ENCODE measurements at places on chromosomes 2 and 18.

GRCh38 chr2:182606728-182607681 is 109.1 kb upstream of the DNAJC10 start:
- no peak for DNase-seq

DNA sequence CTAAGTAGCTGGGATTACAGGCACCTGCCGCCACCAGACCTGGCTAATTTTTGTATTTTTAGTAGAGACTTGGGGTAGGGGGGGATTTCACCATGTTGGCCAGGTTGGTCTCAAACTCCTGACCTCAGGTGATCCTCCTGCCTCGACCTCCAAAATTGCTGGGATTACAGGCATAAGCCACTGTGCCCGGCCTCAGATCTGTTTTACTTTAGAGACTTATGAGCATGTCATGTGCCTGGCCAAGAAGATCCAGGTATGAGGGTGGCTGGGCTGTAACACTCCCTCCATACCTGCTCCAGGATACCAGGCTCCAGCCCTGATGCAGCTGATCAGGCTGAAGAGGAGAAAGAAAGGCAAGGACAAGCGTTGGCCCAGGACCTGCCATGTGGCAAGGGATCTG is 125.0 kb downstream of the LPIN1 start:
- no peak for DNase-seq

DNA sequence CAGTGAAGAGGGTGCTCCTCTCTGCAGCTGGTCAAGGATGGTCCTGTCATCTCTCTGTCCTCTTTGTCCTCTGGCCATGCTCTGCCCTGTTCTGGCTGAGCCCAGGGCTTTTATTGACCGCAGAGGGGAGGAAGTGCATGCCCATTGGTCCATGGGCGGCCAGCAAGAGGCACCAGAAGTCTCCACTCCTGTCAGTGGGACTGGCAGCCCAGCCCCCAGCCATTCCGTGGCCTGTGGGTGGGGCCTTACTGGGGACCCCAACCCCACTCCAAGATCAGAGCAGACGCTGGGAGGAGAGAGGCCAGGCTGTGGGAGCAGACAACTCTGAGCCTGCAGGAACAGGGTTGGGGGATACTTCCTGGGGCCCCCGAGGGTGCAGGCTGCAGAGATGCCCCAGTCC is 156.9 kb downstream of the CTNNA2 start:
- no peak for DNase-seq

- DNase-seq, result no peak
Observed at GRCh38 chr18:79245517-79246001, 150.2 kb upstream of the NFATC1 start.

- no peak for DNase-seq
Observed at GRCh38 chr2:44549856-44550255, 188.1 kb downstream of the CAMKMT start.

GRCh38 chr2:136135921-136136906 is 18.3 kb upstream of the CXCR4 start:
- peak; percentile 61 for DNase-seq

DNA sequence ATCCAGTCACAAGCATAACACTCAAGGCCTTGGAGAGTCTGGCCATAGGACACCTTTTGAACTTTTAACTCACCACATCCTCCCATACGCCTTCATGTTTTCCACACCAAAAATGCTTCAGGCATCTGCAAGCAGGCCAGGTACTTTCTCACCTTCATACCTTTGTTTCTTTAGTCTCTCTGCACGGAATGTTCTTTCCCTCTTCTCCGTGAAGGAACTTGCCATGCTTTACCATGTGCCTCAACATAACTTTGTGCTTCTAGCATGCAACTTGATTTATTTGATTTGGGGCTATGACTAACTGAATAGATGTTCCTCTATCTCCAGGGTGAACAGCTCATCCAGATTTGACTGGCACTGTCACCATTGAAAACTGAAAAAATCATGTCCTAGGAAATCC is 141.7 kb upstream of the ACVR2A start:
- DNase-seq, result no peak

- DNase-seq, result no peak
Observed at GRCh38 chr2:212549463-212549862, 10.9 kb upstream of the ERBB4 start.

DNA sequence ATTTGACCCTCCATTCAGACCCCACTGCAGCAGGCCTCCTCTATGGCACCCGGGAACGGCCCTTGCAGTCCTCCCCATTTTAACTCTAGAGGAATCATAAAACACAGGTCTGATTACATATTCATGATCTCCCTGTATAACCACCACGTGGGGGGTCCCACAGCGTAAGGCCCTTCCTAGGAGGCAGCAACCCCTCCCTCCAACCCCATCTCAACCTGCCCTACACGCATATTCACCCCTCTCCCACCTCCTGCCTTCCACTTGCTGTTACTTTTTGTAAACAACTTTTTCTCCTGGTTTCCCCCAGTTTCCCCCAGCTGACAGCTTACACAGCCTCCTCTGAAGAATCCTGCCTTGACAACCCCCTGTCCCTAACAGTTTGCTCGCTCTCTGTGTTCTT is 85.1 kb upstream of the FOXI3 start:
- no peak for DNase-seq

GRCh38 chr2:211451642-211452041 is 895.2 kb downstream of the CPS1 start:
- DNase-seq, result no peak

DNA sequence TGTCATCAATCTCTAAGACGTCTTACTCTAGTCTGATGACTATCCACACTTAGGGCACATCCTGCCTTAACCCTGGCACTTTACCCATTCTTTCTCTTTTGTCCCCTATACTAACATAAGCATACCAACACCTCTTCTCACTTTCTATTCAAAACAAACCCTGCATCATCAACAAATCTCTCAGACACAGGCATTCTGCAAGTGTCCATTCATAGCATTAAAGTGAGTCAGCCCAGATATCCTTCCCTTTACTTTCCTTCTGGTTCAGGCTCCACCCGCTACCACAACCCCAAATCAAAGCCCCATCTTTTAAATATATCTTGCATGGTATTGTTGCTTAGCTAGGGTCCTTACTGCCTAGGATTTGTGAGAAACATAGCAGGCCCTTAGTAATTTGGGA is 3.8 kb downstream of the GRB14 start:
- no peak for DNase-seq

DNA sequence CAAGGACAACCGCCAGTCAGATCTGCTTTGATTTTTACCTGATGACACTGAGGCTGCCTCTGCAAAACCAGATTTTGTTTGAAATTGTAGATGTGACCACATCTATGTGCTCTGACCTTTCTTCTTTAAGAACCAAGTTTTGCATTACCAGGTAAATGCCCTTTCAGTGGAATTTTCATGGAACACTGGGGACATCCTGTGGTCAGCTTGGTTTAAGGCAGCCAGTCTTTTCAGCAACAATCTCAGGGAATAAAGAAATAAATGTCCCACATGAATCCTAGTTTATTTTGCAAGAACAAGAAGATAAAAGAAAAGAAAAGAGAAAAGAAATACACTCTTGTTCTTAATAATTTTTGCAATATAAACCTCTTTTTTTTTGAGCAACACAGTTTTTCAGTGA is 90.6 kb downstream of the POU3F3 start:
- no peak for DNase-seq

DNA sequence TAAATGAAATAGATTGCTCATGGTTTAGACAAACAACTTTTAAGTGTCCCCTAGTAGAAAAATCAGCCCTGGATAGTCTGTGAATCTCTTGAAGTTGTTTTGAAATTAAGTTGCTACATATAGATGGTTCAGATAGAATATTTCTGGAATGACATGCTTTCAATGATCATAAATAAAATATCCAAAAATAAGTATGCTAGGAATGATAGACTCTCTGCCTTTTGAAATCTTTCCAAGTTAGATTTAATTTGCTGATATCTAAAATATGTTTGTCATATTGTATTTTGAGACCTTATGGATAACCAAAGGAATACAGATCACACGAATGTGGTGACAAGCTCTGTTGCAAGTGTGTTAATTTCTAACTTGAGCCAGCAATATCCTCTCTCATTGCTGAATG is 488.7 kb downstream of the THSD7B start:
- DNase-seq, result no peak

GRCh38 chr2:60493804-60494387 is 59.6 kb downstream of the BCL11A start:
- no peak for DNase-seq

DNA sequence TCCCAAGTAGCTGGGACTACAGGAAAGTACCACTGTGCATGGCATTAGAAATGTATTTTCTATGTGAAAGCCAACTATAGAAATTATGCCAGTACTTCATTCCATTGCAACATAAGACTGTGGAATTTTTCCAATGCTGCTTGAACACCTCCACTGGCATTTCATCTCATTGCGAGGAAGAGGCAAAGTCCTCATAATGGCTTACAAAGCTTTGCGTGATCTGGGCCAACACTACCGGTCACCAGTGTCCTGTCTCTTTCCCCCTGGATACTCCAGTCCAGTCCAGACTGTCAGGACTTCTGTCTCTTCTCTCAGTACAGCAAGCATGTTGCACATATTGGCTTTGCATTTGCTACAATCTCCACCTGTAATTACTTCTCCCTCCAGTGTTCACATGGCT is 223.5 kb downstream of the GPD2 start:
- DNase-seq, result no peak

DNA sequence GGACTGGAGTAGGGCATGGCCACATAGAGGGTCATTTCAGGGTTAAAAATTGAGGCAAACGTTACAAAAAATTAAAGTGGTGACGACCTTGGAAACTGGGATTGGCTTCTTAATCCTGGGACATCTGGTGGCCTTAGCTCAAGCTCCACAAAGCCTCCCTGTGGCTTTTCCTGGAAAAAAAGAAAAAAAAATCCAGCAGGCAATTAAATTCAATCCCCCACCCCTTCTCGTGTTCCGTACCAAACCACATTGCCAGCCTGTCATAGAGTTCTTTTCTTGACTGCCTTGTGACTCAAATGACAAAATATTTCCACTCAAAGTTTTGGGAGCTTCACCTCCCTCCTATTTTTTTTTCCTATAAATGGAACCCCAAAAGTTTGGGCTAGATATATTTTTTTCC is 195.6 kb downstream of the HRH4 start:
- no peak for DNase-seq

- DNase-seq, result no peak
Observed at GRCh38 chr2:222439692-222440091, 15.3 kb downstream of the SGPP2 start.

GRCh38 chr2:74461187-74462053 is 3.2 kb downstream of the WBP1 start:
- DNase-seq, result no peak

DNA sequence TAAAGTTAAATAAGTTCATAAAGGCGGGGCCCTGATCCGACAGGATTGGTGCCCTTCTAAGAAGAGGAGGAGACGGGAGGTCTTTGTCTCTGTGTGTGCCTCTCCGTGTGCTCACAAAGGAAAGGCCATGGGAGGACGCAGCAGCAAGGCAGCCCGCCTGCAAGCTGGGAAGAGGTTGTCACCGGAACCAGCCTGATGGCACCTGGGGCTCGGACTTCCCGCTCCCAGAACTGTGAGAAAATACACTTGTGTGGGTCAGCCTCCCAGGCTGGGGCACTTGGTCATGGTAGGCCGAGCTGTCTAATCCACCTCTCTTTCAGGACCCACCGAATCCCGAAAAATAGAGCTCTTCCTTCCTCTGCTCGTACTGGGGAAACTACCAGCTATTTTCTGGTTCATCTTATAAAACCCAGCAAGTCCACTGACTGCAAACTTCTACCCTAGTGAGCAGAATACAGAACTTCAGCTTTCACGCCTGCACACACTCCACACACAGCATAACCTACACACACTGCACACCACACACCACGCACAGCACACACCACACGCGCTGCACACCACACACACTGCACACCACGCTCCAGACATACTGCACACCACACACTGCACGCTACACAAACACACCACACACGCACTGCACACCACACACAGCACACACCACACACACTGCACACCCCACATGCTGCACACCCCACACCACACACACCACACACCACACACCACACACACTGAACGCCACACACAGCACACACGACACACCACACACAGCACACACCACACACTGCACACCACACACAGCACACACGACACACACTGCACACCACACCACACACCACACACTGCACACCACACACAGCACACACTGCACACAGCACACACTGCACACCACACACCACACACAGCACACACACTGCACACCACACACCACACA is 58.1 kb downstream of the ASB1 start:
- DNase-seq, result no peak

DNA sequence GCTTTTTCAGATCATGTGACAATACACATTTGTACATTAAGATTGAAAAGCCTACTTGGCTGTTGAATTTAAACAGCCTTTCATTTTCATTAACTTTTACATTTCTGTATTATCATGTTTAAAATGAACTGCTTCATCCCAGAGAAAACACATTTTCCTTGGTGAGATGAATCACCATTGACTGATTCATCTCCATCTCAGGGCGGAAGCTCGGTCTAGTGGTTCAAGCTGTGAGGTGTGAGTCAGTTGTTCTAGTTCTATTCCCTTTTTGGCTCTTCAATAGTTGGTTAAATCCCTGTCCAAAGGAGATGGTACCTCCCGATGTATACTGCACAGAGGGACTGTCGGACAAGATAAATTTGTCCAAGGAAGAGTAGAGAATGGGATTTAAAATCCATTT is 189.7 kb downstream of the ADCYAP1 start:
- no peak for DNase-seq

GRCh38 chr2:39665811-39666490 is at the start of gene TMEM178A:
Gene TMEM178A, plus strand, starts transcription at chr2:39665917. Its CDS starts 58 bp downstream, at chr2:39665975.
- no peak for DNase-seq

GRCh38 chr2:44786045-44786816 is 155.3 kb upstream of the SIX3 start:
- no peak for DNase-seq

DNA sequence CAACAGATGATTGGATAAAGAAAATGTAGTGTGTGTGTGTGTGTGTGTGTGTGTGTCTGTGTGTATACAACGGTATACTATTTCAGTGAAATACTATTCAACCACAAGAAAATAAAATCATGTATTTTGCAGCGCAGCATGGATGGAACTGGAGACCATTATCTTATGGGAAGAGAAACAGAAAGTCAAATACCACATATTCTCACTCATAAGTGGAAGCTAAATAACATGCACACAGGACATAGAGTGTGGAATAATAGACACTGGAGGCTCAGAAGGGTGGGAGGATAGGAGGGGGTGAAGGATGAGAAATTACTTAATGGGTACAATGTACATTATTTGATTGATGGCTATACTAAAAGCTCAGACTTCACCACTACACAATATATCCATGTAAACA is 609.1 kb upstream of the SLC39A10 start:
- DNase-seq, result no peak

DNA sequence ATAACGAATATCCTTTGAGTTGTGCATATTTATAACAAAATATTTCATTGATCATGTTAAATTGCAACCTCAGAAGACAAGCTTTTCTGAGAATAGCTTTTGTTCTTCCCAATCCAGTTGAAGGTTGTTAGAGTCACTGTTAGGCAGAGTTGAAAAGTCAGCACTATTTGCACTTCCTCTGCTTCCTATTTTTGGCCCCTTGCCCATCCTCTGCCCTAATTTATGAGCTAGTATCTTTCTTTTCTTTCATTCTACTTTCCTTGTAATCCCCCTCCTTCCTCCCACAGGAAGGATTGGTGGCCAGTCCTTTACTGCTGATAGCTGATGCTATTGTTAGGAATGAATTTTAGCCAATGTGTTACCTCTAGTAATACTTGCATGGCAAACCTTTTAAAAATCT is 4.9 kb downstream of the RALB start:
- no peak for DNase-seq

GRCh38 chr2:121565389-121566250 is 34.9 kb downstream of the RNU4ATAC start:
- DNase-seq, result no peak

- no peak for DNase-seq
Observed at GRCh38 chr2:3986063-3986462, 282.7 kb downstream of the DCDC2C start.

- DNase-seq, result no peak
Observed at GRCh38 chr18:35710581-35710980, 129.0 kb downstream of the GALNT1 start.
